ENCODE measurements at places on chromosomes 3 and 15.

DNA sequence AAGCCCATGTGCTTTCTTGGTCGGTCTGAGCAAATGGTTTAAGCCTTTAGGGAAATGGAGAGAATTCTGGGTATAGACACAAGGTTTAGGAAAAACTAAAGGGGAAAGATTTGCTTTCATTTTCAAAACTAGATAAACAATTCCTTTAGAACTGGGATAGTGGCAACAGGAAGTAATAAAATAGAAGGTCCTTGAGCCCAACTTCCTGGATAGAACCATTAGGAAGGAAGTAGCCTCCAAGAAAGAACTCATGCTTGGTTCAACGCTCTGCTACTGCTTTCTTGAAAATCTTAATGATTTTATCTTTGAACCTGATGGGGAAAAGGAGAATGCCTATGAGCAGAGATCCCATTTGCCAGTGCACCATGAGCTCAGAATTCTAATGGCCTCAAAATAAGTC is 147.0 kb upstream of the THRB start:
- no peak for DNase-seq

- no peak for DNase-seq
These were observed 180.4 kb downstream of the FNDC3B start for GRCh38 chr3:172219750-172220149.

GRCh38 chr15:45099549-45100165 is 14.3 kb downstream of the DUOX2 start:
- no peak for DNase-seq

DNA sequence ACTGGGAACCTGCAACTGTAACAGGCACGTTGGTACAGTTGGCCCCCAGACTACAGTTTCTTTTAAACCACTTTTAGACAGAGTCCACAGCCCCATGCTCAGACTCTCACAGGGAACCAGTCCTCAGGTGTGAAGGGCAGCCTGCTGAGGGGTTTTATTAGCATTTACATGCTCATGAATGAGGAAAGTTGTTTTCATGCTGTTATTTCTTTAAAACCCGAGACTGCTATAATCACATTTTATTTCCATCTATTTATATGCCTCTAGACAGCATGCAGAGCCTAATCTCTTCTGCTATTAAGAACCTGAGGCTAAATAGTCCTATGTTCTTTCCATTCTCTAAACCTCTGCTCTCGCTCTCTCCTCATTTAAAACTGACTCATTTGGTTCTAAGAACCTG is 26.3 kb upstream of the FSIP1 start:
- DNase-seq, result no peak

DNA sequence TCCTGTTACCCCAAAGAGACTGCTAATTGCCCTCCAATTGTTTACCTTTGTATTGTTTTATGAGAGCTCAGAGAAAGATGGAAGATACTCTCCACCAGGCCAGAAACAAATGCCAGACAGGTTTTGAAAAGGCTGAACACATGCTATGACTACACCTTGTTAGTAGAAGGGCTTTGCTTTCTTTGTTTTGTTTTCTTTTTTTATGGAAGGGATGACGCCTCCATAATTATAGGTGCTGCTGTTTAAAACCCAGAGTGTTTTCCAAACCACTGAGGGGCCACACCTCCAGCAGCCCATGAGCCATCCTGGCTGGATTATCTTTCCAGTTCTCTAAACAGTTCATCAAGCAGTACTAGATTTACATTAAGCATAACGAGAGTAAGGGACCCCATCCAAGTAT is 5.6 kb upstream of the FOXP1 start:
- no peak for DNase-seq

DNA sequence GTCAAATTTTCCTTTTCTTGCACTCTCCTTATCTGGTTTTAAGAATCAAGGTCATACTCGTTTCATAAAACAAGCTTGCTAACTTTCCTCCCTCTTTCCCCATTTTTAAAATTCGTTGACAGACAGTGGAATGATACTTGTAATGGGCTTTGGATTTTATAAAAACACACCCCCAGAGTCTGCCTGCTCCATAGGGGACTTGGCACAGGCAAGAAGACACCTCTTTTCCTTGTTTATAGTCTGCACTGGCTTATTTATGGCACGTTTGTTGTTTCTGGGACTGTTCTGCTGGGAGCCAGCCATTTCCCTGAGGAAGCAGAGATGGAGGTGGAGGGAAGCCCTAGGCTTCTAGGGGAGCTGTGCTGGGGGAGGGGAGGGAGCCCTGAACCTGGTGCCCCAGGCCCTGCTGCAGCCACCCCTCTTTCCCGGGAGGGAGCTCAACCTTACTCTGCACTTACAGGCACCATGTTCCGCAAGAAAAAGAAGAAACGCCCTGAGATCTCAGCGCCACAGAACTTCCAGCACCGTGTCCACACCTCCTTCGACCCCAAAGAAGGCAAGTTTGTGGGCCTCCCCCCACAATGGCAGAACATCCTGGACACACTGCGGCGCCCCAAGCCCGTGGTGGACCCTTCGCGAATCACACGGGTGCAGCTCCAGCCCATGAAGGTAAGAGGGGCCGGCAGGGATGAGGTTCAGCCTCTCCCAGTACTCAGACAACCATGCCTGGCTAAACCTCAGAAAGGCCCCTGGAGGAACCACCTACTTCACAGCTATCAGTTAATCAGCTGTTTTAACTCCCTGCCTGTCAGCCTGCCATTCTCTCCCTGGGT is 18.3 kb downstream of the ANKRD63 start:
- no peak for DNase-seq

GRCh38 chr3:50673931-50674330 is 796 bp upstream of the DOCK3 start:
- DNase-seq, result no peak

DNA sequence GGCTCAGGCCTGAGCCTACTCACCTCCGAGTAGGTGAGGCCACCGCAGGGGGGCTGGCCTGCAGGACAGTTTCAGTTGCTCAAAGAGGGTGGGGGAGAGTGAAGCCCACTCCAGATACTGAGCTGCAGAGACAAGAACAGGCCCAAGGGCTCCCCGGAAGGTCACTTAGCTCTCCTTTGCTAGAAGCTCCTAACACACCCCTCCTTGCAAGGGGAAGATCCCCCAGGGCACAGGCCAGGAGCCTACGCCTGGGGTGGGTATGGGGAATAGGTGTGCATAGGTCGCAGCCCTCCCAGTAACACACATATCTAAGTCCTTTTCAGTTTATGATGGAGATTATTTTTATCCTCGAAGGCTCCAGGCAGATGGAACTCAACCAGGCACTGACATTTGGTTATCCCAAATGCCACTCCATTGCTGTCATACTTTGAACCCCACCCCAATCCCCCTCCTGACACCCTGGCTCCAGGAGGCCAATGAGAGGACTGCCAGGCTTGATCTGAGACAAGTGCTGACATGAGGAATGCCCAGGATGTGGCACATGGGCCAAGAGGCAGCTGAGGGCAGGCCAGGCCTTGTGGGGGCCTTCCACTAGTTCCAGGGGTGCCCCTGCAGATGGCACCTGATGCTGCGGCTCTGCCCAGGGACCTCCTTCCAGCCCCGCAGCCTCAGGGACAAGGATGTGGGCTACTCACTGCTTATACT is 1.1 kb upstream of the MUSTN1 start:
- no peak for DNase-seq

DNA sequence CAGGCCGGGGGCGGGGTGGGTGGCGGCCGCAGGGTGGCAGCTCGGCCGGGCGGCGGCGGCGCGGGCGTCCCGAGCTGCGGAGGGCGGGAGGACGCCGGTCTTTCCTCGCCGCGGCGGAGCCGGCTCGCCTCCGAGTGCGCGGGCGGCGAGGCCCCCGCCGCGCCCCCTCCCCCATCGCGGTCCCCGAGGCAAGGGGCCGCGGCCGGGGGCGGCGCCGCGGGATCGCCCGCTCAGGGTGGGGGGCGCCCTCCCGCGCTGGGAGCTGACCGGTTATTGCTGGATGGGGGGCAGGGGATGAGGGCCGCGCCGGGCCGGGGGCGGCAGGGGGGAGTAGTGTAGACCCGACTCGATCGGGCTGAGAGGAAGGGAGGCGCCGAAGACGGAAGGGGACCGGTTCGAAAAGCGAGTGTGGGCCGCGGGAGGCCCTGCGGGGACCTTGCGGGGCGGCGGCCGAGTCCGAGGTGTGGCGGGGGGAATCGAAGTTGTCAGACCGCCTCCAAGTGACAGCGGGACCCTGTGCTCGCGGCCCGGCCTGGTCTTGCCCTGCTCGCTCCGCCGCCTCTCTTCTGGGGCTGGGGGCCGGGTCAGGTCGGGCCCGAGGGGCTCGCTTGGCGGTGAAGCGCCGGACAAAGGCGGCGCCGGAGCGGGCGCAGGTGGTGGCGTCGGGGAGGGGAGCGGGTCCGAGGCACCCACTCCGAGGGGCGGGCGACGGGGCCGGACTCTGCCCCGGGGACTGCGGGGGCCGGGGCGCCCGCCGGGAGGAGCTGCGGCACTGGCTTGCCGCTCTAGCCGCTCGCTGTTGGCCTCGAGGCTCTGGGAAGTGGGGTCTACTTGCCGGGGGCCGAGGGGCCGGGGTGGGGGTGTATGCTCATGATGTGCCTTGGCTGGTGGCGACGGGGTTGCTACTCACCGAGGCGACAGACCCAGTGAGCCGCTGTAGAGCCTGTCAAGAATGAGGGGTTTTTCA is 1.1 kb downstream of the BAHD1 start:
- no peak for DNase-seq

- DNase-seq, result no peak
These were observed 47.8 kb downstream of the DHX30 start for GRCh38 chr3:47850564-47851410.

GRCh38 chr15:63301088-63301487 is 23.7 kb downstream of the APH1B start:
- no peak for DNase-seq

DNA sequence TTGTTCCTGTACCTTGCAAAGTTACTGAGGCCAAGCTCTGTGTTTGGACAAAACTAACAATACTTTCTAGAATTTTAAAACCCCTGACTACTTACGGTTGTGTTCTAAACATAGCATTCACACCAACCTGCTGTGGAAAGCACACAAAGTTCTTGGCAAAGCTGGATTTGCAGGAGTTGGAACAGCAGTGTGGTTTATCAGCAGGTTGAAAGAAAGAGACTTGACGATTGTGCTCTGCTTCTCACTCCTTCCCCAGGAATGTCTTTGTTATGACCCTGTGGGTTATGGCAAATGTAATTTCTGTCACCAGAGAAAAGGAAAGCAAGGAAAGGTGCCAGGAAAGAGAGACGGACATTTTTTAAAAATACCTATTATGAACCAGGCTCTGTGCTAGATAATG is 165.5 kb upstream of the TGFBR2 start:
- DNase-seq, result no peak

DNA sequence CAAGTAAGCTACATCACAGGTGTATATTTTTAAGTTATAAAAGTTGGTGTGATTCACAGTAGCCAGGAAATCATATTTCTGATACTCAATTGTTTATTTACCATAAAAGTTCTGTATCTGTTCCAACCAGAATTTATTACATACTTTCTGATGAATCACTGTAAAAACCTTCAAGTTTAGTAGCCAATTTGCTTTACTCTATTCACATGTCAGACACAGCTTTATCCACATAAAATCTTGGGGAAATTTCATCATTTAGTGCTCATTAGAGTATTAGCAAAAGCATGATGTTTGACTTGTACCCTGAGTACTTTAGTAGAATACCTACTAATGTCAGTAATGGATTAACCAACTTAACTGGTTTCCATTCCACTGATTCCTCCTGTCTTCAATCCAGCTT is 249.8 kb downstream of the POLQ start:
- no peak for DNase-seq

DNA sequence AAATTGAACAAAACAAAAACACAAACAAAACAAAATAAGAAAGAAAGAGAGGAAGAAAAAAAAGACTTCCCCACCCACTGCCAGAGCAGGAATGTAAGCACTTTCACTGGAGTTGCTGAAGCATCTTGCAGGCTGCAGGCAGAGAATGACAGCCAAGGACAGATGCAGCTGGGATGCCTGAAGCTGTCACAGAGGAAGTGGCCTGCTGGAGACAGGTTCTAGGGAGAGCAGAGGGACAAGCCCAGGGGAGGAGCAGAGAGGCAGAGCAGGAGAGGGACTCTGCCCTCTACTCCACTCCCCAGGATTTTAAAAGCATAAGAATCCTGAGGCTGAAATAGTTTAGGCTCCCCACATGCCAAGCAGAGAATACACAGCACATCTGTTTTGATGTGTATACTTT is 326.2 kb downstream of the TUSC7 start:
- DNase-seq, result no peak

- DNase-seq, result no peak
These were observed 22.9 kb downstream of the MAGI1 start for GRCh38 chr3:66015841-66016240.

DNA sequence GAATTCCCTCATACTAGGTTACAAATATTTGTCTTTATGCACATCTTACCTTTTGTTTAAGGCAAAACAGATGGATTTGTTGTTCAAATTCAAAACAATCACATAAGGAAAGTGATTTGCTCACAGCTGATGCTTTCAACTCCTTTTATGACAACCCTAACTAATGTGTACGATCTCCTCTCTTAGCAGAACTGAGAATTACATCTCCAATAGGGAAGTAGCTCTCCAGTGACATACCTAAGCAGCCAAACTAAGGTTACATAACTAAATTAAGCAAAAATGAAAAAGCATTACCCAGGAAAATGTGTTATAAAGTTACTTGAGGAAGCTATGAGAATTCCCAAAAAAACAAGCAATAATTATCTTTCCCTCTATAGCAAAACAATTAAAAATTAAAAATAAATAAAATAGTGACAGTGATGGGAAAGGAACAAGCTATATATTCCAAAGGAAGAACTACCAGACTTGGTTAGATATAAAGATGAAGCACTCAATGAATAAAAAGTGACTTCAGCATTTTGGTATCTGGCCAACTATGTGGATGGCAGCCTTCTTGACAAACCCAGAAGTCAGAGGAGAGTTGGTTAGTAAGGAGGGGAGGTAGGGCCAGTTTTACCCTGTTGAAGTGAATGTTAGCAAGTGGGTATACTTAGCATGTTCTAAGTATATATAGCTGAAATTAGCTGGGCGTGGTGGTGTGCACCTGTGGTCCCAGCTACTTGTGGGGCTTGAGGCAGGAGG is 32.4 kb downstream of the PEAK1 start:
- peak; percentile 23 for DNase-seq
